ENCODE measurements at places on chromosomes 6 and 20.

DNA sequence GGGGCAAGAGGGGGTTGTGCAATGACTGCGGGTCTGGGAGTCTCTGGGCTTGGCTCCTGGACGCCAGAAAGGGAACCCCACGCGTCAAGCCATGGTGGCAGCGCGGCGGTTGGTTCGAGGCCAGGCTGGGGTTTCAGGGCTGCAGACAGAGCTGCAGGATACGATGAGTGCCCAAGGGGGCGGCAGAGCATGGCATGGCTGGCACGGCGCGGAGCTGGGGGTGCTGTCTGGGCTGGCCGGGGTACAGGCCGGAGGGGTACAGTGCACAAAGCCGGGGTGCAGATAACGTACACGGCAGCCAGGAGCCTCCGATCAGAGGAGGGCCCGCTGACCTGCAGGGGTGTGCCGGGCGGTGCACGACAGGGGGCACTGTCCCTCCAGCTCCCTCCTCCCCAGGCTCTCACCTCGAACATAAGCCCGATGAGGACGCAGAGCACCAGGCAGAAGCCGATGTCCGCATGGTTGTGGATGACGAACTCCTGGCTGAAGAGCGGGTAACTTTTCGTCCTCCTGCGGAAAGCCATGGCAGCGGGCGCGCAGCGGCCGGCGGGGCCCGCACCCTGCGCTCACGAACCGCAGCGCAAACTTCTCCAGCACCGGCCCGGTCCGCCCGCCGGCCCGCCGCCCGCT lies 353 bp downstream of the TRAM2 start:
- peak; percentile 68 for DNase-seq

DNA sequence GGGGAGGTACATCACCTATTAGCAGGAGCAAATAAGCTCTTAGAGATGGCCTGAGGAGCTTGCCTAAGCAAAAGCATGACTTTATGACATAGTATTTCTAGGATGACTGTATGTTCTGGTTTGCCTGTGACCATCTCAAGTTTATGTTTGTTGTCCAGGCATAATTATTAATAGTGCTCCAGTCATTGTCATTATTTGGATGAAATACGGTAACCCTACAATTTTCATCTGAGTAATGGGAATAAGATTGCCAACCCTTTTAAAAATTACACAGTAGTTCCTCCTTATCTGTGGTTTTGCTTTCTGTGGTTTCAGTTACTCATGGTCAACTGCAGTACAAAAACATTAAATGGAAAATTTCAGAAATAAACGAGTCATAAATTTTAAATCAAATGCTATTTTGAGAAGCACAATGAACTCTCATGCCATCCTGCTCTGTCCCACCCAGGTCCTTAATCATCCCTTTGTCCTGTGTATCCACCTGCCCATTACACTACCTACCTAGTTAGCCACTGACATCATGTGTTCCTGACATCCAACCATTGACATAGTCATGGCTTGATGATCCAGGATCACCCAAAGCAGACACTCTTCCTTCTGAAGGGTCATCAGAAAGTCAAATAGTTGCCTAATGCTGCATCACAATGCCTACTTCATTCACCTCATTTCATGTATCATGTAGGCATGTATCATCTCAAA lies 27.0 kb upstream of the TFB1M start:
- DNase-seq: no peak

DNA sequence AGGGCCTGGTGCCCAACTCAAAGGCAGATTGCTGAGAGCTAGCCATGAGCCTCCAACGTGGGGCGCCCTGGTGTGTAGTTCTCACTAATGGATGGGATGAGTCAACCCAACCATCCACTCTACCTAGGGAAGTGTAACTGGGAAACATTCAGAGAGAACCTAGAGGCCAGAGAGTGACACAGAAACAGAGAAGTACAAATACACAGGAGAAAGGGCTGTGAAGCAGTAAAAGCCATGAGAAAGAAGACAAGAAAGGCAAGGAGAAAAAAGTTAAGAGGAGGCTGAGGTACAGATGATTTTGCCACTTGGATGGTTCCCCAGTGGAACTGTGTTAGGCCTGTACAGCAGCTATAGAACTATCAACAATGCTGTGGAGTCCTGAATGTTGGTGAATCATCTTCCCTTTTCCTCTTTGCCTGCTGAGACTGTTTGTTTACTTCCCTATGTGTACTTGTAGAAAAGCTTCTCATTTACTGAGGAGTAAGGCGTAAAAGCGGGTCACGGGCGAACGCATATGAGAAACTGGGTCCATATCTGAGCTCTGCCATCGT lies 39.0 kb downstream of the MAN1A1 start:
- no peak for DNase-seq

DNA sequence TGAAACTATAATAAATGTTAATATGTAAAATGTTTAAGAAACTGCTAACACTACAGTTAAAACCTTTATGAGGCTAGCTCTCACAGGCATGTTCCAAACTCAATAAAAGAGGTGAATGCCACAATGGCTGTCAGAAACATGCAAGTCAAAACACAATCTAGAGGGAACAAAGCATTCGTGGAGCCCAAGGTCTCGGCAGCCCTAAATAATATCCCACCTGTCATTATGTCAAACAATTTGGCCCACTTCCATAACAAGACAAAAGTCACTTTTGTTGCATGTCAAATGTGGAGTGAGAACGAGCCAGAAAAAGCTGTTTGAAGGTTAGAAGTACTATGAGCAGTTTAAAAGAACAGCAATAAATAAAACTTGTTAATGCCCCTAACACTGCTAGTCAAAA lies 181.9 kb downstream of the GMDS start:
- no peak for DNase-seq

DNA sequence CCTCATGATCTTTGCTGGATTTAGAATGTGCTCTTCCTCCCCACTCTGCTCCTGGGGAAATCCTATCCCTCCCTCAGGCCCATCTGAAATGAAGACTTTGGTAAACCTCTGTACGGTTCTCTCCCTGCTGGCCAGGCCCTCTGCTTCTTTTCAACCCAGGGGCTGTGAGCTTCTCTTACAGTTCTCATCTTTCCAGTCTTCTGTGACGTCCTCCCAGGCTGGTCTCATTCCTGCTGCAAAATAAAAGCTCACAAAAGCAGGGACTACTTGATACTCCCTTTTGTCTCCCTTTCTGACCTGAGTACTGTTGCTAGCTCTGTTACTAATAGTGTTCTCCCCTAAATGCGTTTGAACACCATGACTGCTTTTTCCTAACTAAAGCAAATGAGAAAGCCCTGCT lies 46.3 kb downstream of the UNC5CL start:
- DNase-seq: no peak

DNA sequence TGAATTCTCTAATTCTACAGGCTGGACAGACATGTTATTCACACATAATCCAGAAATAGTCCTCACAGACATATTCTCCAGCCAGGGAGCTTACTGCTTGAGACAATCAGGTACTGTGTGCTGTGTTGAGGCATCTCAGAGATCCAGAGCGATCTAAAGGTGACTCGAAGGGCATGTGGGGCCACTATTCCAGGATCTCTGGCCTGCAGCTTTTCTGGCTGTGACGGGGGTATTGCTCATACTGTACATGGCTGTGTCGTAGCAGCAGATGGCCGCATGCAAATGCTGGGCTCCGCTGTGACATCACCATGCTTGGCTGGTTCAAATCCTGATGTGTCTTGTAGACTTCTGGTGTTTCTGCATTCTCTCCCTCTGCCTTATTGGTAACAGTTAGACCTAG lies 37.8 kb downstream of the CD109 start:
- DNase-seq: no peak

GRCh38 chr6:7526755-7527154 lies 14.7 kb upstream of the DSP start:
- DNase-seq: no peak

DNA sequence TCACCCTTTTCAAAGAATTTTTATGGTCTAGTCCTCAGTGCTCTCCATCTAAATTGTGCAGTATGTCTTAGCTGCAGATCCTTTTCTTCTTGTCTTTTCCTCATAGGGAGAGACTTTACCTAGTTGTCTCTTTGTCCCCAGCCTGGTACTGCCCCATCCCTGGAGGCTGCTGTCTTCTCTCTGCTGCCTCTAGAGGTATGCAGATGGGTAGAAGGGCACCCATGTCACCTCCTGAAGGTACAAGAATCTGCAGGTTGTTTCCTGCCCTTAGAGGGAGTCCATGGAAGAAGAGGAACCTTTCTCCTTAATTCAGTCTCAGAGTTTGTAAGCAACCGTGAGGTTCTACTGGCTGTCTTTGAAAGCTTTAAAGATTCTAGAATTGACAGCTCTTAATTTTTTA lies 39.1 kb downstream of the MCM8 start:
- no peak for DNase-seq

GRCh38 chr6:140905050-140905449 lies 1227.7 kb upstream of the GJE1 start:
- no peak for DNase-seq

- no peak for DNase-seq
Measured at GRCh38 chr6:73030791-73031782, 194.2 kb downstream of the KHDC1L start.

DNA sequence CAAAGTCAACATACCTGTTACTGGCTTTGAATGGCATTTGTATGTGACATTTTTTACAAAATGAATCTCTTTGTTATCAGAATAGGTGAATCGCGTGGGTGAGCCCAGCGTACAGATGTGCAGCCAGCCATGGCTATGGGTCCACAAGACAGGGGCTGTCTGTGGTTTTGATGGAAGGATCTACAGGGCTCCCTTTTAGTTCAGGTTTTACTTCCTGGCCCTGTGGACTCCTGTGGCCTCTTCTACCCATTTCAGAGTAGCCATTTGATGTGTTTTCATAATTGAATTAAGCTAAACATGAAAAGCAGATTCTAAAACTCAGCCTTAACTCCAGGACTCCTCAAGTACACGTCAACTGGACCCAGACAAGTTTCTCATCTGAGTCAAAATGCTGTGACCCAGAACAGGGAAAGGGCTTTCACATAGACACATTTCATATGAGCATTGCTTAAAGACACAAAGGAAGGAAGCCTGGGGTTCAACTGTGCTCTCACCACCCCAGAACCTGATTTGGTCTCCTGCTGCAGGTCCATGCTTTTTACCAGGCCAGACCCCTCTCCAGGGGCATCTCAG lies 105.3 kb upstream of the NAA20 start:
- no peak for DNase-seq

All from colonic mucosa (tissue), 4 donors.